Melanocyte of skin (primary cell): ENCODE measurements at places on chromosomes 13 and 19. TPM values are rescaled to one million over a fixed set of nuclear protein-coding genes. Genes with fewer than 3 reads are reported as not detected.

The RNASEH2A gene
- 21.1 and 26.2 TPM in 2 replicates for total RNA-seq

The SIX5 gene
- total RNA-seq = 5.5 and 7.6 TPM in 2 replicates

The VAV1 gene
- total RNA-seq = not detected in 2 replicates

The ZNF610 gene
- 2.0 and 2.6 TPM in 2 replicates for total RNA-seq

The SIGLEC7 gene
- total RNA-seq = not detected in 2 replicates

The C19orf67 gene
- total RNA-seq = not detected in 2 replicates

The ZNF836 gene
- 3.8 and 8.4 TPM in 2 replicates for total RNA-seq

The FBXL12 gene
- total RNA-seq = 12.7 and 16.7 TPM in 2 replicates

The RRAS gene
- total RNA-seq = 11.0 and 12.7 TPM in 2 replicates

The RNF225 gene
- total RNA-seq = not detected in 2 replicates

The CYP4F8 gene
- total RNA-seq = not detected in 2 replicates

The IL11 gene
- total RNA-seq = 0.36 and 1.0 TPM in 2 replicates

The GPR18 gene
- total RNA-seq = 0.69 TPM in 1 of 2 replicates, not detected in the other

The PTH2 gene
- total RNA-seq = not detected in 2 replicates

The DMWD gene
- total RNA-seq = 30.6 and 36.0 TPM in 2 replicates

The CRYL1 gene
- 47.5 and 55.9 TPM in 2 replicates for total RNA-seq

The CYP4F11 gene
- total RNA-seq = under 0.01 TPM in 2 replicates

The TRAPPC5 gene
- total RNA-seq = 19.3 and 43.2 TPM in 2 replicates

The KIR2DL1 gene
- total RNA-seq = not detected in 2 replicates
